Left renal pelvis (tissue), 4 donors: ENCODE measurements at places on chromosomes 11 and 22. TPM values are rescaled to one million over a fixed set of nuclear protein-coding genes. Genes with fewer than 3 reads are reported as not detected.

The C11orf58 gene
- polyA plus RNA-seq, result 367 TPM

DNA sequence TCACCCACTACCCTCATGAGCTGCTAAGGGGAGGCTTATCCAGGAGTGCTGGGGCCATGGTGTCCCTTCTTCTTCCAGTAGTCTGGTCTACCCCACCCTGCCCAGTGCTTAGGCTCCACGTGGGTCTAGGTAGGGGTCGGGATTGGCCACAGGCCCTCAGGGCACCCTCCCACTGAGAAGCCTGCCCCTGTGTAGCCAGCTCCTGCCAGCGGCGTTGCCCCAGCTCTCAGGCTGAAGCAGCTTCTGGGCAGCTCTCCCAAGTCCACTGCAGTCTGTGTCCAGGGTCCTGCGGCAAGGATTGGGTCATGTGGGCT, 24.0 kb upstream of the RIC3 start:
- DNase-seq, result no peak

The DCDC1 gene
- polyA plus RNA-seq, result 4.4 TPM

The OR4S2 gene
- not detected for polyA plus RNA-seq

GRCh38 chr11:130161441-130162145, 2.0 kb downstream of the ST14 start:
- DNase-seq, result no peak

The PKNOX2 gene
- polyA plus RNA-seq, result 13.6 TPM

DNA sequence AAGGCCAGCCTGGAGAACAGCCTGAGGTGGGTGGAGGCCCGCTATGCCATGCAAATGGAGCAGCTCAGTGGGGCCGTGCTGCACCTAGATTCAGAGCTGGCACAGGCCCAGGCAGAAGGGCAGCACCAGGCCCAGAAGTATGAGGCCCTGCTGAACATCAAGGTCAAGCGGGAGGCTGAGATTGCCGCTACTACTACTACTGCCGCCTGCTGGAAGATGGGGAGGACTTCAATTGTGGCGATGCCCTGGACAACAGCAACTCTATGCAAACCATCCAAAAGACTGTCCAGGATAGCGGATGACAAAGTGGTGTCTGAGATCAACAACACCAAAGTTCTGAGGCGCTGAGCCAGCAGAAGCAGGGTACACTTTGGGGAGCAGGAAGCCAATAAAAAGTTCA, 3.1 kb upstream of the TMEM218 start:
- no peak for DNase-seq

DNA sequence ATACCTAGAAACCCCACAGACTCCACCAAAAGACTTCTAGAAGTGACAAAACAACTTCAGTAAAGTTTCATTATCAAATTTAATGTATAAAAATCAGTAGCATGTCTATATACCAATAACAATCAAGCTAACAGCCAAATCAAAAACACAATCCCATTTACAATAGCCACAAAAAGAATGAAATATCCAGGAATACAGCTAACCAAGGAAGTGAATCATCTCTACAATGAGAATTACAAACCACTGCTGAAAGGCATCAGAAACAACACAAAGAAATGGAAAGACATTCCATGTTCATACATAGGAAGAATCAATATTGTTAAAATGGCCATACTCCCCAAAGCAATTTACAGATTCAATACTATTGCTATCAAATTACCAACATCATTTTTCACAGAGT, 46.0 kb downstream of the PRCP start:
- DNase-seq, result no peak

DNA sequence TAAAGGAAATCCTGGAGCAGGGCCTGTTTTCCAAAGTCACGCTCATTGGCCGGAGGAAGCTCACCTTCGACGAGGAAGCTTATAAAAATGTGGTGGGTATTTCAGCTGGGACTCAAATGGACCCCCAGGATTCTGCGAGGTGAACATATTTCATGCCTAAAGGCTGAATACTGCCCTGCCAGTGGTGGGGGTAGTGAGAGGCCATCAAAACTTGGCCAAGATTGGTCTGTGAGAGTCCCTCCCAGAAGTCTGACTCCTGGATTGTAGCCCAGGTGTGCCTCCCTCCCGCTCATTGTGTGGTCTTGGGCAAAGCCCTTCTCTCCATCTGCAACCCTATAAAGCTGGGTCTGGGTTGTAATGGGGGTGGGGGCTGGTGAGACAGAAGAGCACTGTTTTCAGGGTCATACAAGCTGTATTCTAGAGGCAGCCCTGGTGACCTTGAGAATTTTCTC, 853 bp downstream of the HTATIP2 start:
- no peak for DNase-seq

GRCh38 chr11:117000014-117000737, 98.1 kb downstream of the SIK3 start:
- no peak for DNase-seq

The DDI1 gene
- not detected for polyA plus RNA-seq

- no peak for DNase-seq
Measured at GRCh38 chr11:62400760-62401159, 18.1 kb upstream of the SCGB1A1 start.

DNA sequence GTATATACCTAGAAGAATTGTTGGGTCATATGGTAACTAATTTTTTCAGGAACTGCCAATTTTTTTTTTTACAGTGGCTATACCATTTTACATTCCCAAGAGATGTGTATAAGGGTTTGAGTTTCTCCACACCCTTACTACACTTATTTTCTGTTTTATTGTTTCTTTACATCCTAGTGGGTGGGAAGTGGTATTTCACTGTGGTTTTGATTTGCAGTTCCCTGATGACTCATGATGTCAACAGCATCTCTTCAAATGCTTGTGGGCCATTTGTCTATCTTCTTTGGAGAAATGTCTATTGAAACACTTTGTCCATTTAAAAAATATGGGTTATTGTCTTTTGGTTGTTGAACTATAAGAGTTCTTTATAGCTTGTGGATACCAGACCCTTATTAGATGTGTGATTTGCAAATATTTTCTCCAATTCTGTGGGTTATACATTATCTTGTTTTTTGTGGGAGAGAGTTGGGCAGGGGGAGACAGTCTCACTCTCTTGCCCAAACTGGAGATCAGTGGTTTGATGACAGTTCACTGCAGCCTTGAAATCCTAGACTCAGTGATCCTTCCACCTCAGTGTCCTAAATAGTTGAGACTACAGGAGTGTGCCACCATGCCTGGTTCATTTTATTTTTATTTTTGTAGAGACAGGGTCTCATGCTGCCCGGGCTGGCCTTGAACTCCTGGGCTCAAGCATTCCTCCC, 30.3 kb upstream of the PISD start:
- no peak for DNase-seq

DNA sequence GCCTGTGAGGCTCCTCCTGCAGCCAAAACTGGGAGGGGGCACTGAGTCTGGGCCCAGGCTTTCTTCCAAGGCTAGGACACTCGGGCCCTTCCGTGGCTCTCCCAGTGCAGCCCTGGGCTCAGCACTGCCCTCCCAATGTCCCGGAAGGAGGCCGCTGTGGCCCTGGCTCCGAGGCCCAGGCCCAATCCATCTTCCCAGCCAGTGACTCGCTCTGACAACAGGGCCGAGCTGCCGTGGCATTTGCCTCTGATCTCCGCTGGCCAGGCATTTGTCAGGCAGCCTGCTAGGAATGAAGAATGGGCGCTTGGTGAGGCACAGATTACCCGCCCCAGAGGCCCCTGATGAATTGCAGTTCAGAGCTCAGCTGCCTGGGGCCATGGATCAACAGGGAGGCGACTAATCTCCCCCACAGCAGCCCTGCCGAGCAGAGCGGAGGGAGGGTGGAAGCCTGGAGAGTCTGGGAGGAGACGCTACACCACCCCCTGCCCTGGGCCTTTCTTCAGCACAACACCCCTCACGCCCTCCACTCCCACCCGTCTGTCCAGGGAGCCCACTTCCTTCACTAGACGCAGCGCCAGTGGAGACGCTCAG, 8.3 kb downstream of the FXYD2 start:
- DNase-seq, result peak; percentile 68

The PUS3 gene
- polyA plus RNA-seq, result 15.8 TPM

DNA sequence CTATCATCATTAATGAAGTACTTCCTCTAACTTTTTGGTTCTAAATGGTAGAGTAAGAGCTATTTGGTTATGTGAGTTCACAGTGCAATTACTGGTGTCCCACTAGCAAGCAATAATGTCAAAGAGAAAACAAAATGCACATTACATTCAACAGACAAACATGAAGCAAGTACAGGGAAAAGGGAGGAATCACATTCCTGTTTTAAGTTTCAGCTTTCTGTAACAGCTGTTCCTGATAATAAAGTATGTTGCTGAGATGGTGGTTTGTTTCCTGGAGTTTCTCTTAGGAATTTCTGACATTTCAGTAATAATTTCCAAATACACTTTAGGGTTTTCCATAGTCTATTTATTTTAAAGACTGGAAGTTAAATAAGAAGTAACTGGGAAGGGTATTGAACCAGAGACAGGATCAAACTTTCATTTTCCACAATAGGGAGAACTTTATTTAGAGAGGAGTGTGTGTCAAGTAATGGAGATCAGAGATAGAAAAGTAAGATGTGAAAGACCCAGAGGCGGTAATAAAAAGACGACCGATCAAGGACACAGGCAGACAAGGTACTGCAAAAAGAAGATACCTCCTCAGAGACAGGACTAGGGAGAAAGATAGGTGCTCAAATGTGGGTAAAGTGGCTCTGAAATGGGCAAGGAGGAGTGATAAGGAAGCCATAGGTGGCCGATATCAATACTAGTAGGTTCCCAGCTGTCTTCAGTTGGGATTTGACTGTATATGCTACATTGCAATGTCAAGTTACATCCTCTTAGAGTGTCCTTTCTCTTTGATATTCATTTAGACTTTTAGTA, 20.8 kb upstream of the CLNS1A start:
- no peak for DNase-seq

DNA sequence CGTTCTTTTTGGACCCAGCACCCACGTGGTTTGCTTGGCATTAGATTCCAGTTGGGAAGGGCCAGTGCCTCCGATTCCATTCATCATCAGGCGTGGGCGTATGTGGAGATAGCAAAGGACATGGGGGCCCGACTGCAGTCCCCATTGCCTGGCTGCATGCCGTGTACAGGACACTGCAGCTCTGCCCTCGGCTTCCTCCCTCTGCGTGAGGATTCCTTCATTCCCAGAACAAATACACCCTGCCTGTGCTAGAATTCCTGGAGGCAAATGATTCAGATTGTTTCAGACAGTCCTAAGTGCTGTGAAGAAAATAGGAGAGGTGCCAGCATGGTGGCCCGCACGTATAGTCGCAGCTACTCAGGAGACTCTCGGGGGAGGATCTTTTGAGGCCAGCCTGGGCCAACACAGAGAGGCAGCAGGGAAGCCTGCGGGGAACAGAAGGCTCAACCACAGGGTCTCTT, 15.4 kb downstream of the DERL3 start:
- no peak for DNase-seq

The HTATIP2 gene
- 6.3 TPM for polyA plus RNA-seq

The RRM1 gene
- polyA plus RNA-seq, result 65.1 TPM

GRCh38 chr11:113808931-113809330, 29.3 kb downstream of the CLDN25 start:
- DNase-seq, result no peak

The CD248 gene
- polyA plus RNA-seq, result 240 TPM

The SYNGR1 gene
- polyA plus RNA-seq, result 22.4 TPM

DNA sequence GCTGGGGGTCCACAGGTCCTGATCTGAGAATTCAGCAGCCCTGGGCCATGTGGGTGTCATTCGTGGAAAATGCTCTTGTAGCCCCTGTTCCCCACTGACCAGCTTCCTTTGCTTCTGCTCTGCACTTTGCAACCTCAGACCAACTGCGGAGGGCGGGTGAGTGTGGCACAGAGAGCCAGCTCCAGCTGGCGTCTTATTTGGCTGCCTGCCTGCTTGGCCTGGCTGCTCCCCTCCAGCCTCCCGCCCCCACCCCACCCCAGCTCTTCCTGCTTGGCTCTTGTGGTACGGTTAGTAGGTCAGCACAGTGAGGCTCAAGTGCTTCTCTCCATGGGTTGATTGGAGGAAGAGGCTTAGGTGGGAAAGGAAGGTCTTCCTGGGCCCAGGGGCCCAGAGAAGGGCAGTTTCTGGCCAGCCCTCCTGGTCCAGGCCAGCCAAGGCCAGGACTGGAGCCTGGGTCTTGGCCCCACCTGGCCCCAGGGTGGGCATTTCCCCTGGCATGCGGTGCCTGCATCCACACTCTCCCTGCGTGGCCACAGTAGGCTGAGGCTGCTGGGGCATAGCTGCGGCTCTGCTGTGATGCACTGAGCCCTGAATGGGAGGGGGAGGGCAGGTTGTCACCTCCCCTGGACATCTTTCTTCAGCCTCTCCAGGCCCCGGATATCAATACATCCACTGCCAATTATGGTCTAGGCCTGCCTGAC, 26.5 kb downstream of the MYO7A start:
- no peak for DNase-seq

The ALKBH8 gene
- polyA plus RNA-seq, result 10.6 TPM

DNA sequence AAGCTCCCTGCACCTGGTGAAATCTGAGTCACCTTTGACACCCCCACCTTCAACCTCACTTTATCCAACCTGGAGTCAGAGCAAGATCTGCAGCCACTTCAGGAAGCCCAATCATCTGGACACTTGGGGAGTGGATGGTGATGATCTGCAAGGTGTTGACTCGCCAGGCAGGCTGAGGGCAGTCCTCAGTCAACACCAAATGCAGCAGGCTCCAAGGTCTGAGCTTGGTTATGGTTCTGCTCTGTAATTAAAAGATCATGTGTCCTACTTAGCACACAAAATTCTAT, 446.9 kb downstream of the BRD1 start:
- DNase-seq, result no peak

The PRR33 gene
- 0.20 TPM for polyA plus RNA-seq

DNA sequence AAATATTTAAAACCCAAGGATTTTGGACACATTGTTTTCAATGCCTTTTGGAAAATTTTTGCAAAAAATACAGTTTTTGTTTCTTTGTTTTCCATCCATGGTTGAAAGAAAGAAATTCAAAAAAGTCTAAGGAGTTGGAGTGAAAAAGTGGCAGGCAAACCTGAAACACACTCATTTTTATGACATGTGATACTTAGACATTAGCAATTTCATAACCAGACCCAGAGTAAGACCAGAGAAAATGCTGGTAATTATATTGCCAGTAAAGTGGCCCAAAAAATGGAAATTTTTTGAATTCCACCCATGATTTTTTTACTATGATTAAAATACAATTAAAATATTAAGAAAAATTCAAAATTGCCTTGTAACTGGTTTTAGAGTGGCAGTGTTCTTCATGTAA, 128.2 kb downstream of the SLC17A6 start:
- no peak for DNase-seq

DNA sequence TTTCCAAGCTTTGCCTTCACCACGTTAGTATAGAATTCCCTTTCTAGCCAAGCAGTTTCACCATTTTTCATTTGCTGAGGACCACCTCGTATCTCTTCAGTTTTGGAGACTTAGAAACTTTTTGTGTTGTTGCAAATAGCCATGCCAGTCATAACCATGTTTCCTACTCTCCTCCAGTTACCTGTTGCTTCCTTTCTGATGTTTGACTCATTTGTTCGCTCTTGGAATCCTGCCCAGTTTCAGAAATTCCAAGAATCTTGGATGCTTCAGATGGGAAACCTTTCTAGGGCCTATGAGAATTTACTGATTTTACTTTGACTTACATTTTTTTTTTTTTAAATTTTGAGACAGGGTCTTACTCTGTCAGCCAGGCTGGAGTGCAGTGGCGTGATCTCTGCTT, 65.4 kb downstream of the PPP6R3 start:
- DNase-seq, result no peak

The AIFM3 gene
- polyA plus RNA-seq, result 0.83 TPM

The CCDC157 gene
- 7.8 TPM for polyA plus RNA-seq

GRCh38 chr11:34891611-34892010, 24.6 kb downstream of the APIP start:
- DNase-seq, result no peak

The OR5AK2 gene
- 0.17 TPM for polyA plus RNA-seq

The DMC1 gene
- polyA plus RNA-seq, result 4.2 TPM
